ENCODE measurements at places on chromosomes 4 and X. TPM values are rescaled to one million over a fixed set of nuclear protein-coding genes. Genes with fewer than 3 reads are reported as not detected.

DNA sequence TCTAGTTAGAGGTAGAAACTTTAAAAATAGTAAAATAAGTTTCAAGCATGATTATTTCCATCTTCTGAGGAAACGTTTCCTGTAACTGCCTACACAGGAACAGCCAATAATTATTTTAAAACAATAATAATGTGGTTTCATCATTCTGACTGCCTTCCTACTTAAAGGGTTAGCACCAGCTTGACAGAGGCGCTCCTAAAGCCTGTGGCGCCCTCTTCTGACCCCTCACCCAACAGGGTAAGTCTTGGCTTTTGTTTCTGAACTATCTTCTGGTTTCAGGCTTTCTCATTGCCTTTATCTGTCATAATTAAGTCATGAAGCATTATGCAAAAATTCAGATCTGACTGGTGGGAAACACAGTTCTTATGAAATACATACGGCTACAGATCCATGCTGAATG, 96.7 kb downstream of the ITM2A start:
- no peaks in the 10 kb centered on the region for H3K36me3 ChIP-seq
- no peak overlapping the region for H3K27ac ChIP-seq
- no peaks in the 10 kb centered on the region for H3K4me1 ChIP-seq

- H3K4me1 ChIP-seq, result no peaks in the 10 kb centered on the region
- no peaks in the 10 kb centered on the region for H3K36me3 ChIP-seq
- H3K27ac ChIP-seq, result no peak overlapping the region
- H3K27me3 ChIP-seq, result peaks cover 14% of the 10 kb centered on the region
- DNase-seq, result no peak
Observed at GRCh38 chr4:120156120-120156718, 89.6 kb upstream of the MAD2L1 start.

DNA sequence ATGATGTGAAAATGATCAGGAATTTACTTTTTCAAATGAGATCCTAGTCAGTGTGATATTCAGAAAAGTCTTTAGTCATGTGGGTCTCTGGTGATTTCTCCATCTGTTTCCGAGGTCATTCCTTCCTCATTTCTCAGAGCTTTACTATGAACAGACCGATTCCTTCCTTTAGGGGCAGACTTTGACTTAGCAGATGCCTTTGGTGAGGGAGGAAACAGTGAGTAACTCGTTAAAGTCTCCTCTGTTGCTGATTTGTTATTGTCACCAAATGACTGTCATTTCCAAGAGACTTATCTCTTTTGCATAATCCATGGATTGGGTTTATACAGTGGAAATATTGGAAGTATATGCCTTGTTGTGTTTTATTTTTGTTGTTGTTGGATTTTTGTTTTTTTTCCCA, 76.2 kb upstream of the CD99 start:
- DNase-seq, result no peak
- no peaks in the 10 kb centered on the region for H3K27me3 ChIP-seq
- H3K4me3 ChIP-seq, result no peak overlapping the region
- H3K4me1 ChIP-seq, result peaks cover 20% of the 10 kb centered on the region

GRCh38 chr4:8854931-8855330, 16.7 kb downstream of the HMX1 start:
- DNase-seq, result no peak
- H3K27me3 ChIP-seq, result peaks cover 43% of the 10 kb centered on the region
- no peak overlapping the region for H3K27ac ChIP-seq
- no peaks in the 10 kb centered on the region for H3K36me3 ChIP-seq
- H3K4me1 ChIP-seq, result peaks cover 2% of the 10 kb centered on the region

- DNase-seq, result no peak
- H3K4me3 ChIP-seq, result no peak overlapping the region
- H3K27ac ChIP-seq, result no peak overlapping the region
Observed at GRCh38 chr4:151198748-151199147, 78.2 kb upstream of the PRSS48 start.

GRCh38 chr4:138275963-138276621, 33.9 kb upstream of the SLC7A11 start:
- peaks cover 21% of the 10 kb centered on the region for H3K4me1 ChIP-seq
- no peak for DNase-seq
- peak overlapping the region; percentile 92 for H3K27ac ChIP-seq
- H3K27me3 ChIP-seq, result no peaks in the 10 kb centered on the region
- H3K36me3 ChIP-seq, result no peaks in the 10 kb centered on the region
- no peak overlapping the region for H3K4me3 ChIP-seq

DNA sequence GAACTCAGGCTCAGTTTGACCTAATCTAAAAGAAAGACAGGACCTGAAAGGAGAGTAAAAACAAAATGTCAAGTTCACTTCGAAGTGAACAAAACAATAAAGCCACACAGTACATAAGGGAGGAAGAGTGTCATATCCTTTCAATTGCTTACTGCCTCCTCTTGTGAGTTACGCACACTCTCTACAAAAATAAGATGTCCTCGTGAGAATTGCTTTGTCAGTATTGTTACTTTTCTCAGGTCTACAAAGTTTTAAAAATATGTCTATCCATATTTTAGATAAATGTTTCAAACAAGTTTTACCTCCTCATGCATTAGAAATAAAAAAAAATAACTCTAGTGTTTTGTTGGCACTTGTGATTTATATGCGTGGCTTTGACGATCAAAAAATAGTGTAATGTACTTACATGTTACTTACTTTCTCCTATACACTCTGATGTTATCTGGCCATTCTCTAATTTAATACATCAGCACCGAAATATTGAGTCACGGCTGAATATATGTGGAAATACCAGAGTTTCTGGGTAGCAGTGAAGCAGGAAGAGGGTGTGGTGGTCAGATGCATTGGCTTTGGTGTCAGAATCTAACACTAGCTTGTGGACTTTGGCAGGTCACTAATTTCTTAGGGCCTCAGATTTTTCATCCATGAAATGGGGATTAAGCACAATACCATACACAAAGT, 8.1 kb upstream of the MRPL1 start:
- H3K4me1 ChIP-seq, result no peaks in the 10 kb centered on the region
- no peaks in the 10 kb centered on the region for H3K36me3 ChIP-seq
- no peak overlapping the region for H3K27ac ChIP-seq

- H3K4me1 ChIP-seq, result no peaks in the 10 kb centered on the region
- H3K27ac ChIP-seq, result no peak overlapping the region
- no peak for DNase-seq
- H3K36me3 ChIP-seq, result no peaks in the 10 kb centered on the region
- no peak overlapping the region for H3K4me3 ChIP-seq
Observed at GRCh38 chr4:140466146-140466545, 31.9 kb downstream of the MGAT4D start.

DNA sequence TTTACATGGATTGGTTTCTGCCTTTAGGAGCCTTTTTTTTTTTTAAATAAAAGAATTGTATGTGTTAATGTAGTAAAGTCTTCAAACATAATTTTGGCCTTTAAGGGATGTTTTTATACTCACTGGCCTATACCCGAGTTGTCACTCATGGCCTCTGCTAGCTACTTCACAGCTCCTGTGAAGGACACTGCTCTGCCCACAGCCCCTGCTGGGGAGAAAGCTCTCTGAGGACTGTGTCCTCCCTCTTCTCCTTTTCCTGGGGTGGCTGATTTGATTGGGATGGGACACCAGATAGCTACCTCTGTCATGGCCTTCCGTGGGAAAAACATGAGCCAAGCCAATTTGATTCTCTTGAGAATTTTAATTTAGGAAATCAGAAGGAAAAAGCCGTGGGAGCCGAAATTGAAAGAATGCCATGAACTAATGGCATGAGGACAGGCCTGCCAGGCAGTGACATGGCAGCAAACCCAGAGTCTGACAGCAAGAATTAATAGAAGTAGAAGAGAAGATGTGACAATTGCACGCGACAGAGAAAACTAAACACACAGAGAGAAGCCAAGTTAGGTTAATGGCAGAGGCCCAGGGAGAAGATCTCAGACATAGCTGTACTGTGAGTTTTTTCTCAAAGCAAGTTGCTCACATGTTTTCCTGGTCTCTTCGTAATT, 81.4 kb downstream of the ARHGAP10 start:
- H3K36me3 ChIP-seq, result peaks cover 6% of the 10 kb centered on the region
- H3K4me3 ChIP-seq, result no peak overlapping the region
- DNase-seq, result no peak
- no peaks in the 10 kb centered on the region for H3K27me3 ChIP-seq

- DNase-seq, result no peak
- H3K27ac ChIP-seq, result no peak overlapping the region
- H3K4me1 ChIP-seq, result no peaks in the 10 kb centered on the region
- no peaks in the 10 kb centered on the region for H3K27me3 ChIP-seq
- no peak overlapping the region for H3K4me3 ChIP-seq
- no peaks in the 10 kb centered on the region for H3K36me3 ChIP-seq
Observed at GRCh38 chr4:33467291-33467690, 2747.1 kb downstream of the PCDH7 start.

GRCh38 chrX:130263016-130263415, 5.7 kb downstream of the ZNF280C start:
- H3K36me3 ChIP-seq, result peaks cover 6% of the 10 kb centered on the region
- no peak for DNase-seq
- H3K4me3 ChIP-seq, result no peak overlapping the region

DNA sequence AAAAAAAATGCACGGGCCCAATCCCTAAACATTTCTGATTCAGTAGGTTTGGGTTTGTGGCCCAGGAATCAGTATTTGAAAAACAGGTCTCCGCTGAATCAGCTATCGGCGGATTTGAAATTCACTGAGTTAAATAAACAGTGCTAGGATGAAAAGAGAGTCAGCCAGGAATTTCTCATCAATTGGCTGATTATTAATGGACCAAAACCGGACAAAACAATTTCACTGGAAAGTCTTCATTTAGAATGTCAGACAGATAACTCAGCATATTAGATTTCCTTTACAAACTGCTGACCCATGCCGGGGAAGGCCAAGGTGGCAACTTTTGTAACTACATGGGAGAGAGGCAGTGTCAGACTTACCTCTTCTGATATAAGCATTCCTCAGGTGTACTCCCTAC, 99.4 kb upstream of the LSM6 start:
- no peak for DNase-seq
- H3K27ac ChIP-seq, result no peak overlapping the region
- no peak overlapping the region for H3K4me3 ChIP-seq
- peaks cover 9% of the 10 kb centered on the region for H3K27me3 ChIP-seq
- H3K4me1 ChIP-seq, result no peaks in the 10 kb centered on the region
- H3K36me3 ChIP-seq, result no peaks in the 10 kb centered on the region

DNA sequence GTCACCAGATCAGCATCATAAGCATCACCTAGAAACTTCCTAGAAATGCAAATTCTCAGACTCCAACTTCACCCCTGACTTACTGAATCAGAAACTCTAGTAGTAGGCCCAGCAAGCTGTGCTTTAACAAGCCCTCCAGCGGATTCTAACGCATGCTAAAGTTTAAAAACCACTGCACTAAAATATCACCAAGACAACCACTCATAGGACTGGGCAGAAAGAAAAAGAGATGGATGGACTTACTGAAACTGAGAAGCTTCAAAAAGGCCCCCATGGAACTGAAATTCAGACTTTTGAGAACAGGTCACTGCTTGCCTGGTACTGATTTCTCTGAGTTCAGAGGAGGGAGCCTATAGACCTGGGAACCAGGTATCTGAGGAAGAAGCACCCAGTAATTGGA, 40.1 kb downstream of the FAM241A start:
- H3K27me3 ChIP-seq, result peaks cover 6% of the 10 kb centered on the region
- DNase-seq, result no peak
- no peak overlapping the region for H3K27ac ChIP-seq
- no peaks in the 10 kb centered on the region for H3K4me1 ChIP-seq

DNA sequence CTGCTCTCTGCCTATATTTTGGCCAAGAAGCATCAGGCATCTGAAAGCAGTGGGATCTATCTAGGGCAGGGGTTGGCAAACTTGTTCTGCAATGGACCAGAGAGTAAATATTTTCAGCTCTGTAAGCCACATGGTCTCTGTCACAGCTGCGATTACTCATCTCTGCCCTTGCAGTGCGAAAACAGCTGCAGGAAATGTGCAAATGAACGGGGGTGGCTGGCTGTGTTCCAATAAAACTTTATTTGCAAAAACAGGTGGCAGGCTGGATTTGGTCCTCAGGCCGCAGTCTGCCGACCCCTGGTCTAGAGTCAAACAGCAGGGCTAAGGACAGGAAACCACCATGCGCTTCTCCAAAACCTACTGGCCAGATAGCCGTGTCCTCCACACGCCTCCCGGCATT, 48.6 kb downstream of the ACOX3 start:
- no peak overlapping the region for H3K4me3 ChIP-seq
- H3K27ac ChIP-seq, result no peak overlapping the region
- H3K4me1 ChIP-seq, result peaks cover 29% of the 10 kb centered on the region

- DNase-seq, result no peak
- H3K27ac ChIP-seq, result no peak overlapping the region
- no peak overlapping the region for H3K4me3 ChIP-seq
- no peaks in the 10 kb centered on the region for H3K36me3 ChIP-seq
Observed at GRCh38 chr4:131408102-131408501, 1741.0 kb upstream of the PCDH10 start.

DNA sequence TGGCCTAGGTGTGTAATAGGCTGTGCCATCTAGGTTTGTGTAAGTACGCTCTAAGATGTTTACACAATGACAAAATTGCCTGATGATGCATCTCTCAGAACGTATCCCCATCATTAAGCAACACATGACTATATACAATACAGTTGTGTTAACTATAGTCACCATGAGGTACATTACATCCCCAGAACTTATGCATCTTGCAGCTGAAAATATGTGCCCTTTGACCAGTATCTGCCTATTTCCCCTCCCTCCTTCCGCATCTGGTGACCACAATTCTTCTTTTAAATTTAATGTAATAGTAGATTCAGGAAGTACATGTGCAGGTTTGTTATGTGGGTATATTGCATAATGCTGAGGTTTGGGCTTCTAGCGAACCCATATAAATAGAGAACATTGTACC, 239.8 kb upstream of the IL1RAPL1 start:
- H3K36me3 ChIP-seq, result no peaks in the 10 kb centered on the region
- no peak overlapping the region for H3K4me3 ChIP-seq
- no peak for DNase-seq
- no peaks in the 10 kb centered on the region for H3K27me3 ChIP-seq
- no peak overlapping the region for H3K27ac ChIP-seq

GRCh38 chr4:83767067-83767466, 231.2 kb downstream of the GPAT3 start:
- no peaks in the 10 kb centered on the region for H3K36me3 ChIP-seq
- no peak overlapping the region for H3K4me3 ChIP-seq
- H3K27me3 ChIP-seq, result peaks cover 39% of the 10 kb centered on the region
- H3K4me1 ChIP-seq, result no peaks in the 10 kb centered on the region

- peaks cover 3% of the 10 kb centered on the region for H3K27me3 ChIP-seq
- no peak for DNase-seq
- H3K27ac ChIP-seq, result no peak overlapping the region
- H3K4me1 ChIP-seq, result no peaks in the 10 kb centered on the region
- no peaks in the 10 kb centered on the region for H3K36me3 ChIP-seq
- H3K4me3 ChIP-seq, result no peak overlapping the region
Observed at GRCh38 chr4:155173371-155173770, 35.1 kb upstream of the NPY2R start.

- no peak for DNase-seq
- H3K36me3 ChIP-seq, result no peaks in the 10 kb centered on the region
- no peak overlapping the region for H3K27ac ChIP-seq
- peaks cover 7% of the 10 kb centered on the region for H3K27me3 ChIP-seq
- H3K4me3 ChIP-seq, result no peak overlapping the region
- peaks cover 15% of the 10 kb centered on the region for H3K4me1 ChIP-seq
Observed at GRCh38 chr4:114383067-114383466, 215.5 kb upstream of the UGT8 start.

The MAGEE2 gene
- not detected for total RNA-seq

The HSFX4 gene
- not detected for total RNA-seq

The CD38 gene
- total RNA-seq, result not detected

The ADH1A gene
- total RNA-seq, result not detected

The GLOD5 gene
- not detected for total RNA-seq

The TEX11 gene
- not detected for total RNA-seq

The TNIP3 gene
- total RNA-seq, result not detected

The LCORL gene
- total RNA-seq, result 17.3 TPM

The ETDA gene
- not detected for total RNA-seq

The EDA2R gene
- 2.3 TPM for total RNA-seq

The ADH1C gene
- not detected for total RNA-seq

The MAOA gene
- 0.32 TPM for total RNA-seq
